ENCODE measurements at places on chromosomes 5 and 9.

DNA sequence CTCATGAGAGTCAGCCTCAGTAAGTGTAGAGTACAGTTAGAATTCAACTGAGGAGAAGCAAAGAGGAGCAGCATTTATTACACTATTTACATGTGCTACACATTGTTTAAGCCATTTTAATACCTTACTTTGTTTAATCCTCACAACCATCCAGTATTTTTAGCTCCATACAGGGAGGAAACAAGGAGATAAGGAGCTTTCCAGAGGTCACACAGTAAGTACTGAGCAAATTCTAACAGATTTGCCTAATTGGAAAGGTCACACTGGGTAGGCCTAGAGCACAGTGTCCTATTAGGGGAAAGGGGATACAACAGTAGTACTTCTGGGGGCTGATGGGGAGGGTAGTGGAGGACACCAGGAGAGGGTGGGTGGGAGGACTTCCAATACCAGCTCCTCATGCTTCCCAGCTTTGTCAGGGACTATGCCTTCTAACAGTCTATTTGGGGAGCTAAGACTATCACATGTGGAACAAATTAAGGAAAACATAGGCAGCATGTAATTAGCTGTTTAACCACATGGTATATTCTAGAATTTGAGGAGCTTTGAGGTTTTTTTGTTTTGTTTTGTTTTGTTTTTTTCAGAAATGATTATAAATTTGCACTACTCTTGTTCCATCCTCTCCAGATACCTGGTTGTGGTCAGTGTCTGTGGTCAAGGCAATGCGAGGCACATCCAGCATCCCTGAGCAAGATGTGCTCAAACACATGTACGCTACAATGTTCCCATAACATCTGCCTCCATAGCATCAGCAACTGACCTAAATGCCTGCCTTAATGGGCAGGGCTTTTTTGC lies 96.0 kb upstream of the SLC12A2 start:
- DNase-seq: no peak

- DNase-seq: no peak
Measured at GRCh38 chr5:78016863-78017529, 240.9 kb upstream of the TBCA start.

DNA sequence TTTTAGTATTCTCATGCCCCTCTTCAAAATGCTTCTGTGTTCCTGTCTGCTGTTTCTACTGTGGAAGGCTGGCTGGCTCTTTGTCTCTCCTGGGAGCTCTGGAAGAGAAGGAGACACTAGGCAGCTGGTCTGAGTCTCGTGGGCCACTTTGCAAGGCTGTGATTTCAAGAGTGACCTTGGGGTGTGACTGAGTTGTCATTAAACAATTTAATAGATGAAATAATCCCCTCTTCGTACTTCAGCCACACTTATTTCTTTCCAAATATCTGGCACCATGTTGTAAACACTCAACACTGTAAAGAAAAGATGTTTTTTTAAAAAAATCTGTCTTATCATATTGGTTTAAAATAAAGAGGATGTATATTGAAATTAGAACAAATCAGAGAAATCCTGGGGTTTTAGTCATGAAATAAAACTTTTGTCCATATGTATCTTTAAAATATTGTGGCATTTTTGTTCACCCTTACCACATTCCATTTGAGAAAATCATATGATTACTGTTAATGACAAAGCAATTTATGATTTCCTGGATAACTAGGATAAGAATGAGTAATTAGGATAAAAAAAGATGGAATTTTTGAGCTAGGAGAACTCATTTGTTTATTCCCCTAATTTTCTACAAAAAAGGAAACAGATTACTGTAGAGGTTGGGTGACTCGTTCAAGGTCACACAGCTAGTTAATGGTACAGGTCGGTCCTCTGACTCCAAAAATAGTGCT lies 200.8 kb downstream of the MAT2B start:
- DNase-seq: no peak

- no peak for DNase-seq
Measured at GRCh38 chr9:14345354-14346230, 31.7 kb upstream of the NFIB start.

- DNase-seq: no peak
Measured at GRCh38 chr9:19255821-19256220, 25.3 kb downstream of the DENND4C start.

DNA sequence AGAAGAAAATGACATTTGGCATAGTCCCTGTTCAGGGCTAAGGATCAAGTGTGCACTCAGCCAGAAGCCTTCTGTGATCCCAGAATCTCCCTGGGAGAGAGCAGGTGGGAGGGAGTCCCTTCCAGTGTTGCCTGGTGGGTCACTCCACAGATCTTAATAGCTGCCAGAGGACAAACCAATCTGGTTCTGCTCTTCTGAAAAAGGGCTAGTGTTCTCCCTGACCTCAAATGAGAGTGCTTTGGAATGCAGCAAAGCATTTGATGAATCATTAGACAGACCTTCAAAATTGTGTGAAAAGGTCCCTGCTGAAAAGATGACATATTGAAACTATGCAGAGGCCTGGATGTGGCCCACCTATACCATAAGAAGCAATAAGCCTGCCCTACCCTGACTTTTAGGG lies 339.7 kb downstream of the TMEM232 start:
- DNase-seq: no peak

DNA sequence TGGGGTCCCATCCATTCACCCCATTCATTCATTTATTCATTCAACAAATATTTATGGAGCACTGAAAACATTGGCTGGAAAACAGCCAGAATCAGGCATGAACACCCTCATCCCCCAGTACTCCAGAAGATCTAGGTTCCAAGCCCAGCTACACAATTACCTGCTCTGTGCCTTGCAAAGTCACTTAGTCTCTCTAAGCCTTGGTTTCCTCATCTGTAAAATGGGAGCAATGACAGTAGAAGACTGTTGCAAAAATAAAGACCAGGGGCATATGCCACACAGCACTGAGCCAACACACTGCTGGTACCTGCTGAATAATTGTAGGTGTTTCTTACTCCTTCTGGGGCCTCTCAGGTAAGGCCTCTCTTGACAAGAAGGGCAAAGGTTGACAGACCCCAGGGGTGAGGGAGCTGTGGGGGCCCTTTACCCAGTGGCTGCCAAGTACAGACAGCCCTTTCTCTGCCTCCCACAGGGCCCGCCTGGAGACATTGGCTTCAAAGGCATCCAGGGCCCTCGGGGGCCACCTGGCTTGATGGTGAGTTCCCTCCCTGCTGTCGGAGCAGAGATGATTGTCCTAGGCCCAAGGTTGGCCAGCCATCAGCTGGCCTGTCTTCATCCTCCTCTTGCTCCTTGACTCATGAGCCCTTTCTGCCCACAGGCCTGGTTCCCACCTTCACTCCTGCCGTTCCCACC lies 22.6 kb upstream of the ORM1 start:
- DNase-seq: no peak

DNA sequence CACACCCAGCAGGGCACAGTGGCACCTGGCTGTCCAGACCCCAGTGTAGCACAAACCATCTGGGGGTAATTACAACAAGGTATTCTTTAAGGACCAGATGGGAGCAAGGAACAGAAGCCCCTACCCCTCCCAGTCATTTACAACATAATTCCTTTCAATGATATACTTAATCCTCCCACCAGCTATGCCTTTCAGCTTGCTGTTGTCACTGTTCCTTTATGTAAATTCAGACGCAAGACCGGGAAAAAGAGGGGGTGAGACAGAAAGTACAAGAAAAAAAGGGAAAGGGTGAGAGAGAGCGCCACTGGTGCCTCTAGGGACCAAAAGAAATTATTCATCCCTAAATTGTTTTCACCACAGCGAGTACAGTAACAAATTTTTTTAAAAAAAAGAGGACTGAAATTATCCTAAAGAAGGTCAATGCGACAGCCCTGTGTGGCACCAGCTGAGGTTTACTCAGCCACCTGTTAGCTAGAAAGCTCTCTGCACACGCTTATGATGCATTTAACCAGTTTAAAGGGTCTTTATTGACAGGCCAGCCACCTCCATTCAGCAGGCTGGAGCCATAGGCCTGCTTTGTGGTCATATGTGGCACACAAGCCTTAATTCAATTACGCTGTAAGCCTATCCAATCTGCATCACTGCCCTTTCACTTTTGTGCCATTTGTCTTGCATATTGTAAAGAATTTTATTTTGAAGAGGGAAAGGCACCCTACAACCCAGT lies 210.2 kb upstream of the ISL1 start:
- DNase-seq: no peak

DNA sequence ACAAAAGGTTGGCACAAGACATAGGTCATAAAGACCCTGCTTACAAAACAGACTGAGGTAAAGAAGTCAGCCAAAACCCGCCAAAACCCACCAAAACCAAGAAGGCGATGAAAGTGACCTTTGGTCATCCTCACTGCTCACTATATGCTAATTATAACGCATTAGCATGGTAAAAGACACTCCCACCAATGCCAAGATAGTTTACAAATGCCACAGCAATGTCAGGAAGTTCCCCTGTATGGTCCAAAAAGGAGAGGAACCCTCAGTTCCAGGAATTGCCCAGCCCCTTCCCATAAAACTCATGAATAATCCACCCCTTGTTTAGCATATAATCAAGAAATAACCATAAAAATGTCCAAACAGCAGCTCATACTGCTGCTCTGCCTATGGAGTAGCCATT lies 27.7 kb downstream of the MLLT3 start:
- DNase-seq: no peak

GRCh38 chr9:78502566-78502965 lies 205.6 kb downstream of the PSAT1 start:
- no peak for DNase-seq

- DNase-seq: no peak
Measured at GRCh38 chr5:6859023-6859422, 145.8 kb downstream of the TENT4A start.
